ENCODE measurements at places on chromosomes 2 and 18.

- no peak for DNase-seq
Measured at GRCh38 chr18:77910347-77910746, 660.7 kb downstream of the GALR1 start.

DNA sequence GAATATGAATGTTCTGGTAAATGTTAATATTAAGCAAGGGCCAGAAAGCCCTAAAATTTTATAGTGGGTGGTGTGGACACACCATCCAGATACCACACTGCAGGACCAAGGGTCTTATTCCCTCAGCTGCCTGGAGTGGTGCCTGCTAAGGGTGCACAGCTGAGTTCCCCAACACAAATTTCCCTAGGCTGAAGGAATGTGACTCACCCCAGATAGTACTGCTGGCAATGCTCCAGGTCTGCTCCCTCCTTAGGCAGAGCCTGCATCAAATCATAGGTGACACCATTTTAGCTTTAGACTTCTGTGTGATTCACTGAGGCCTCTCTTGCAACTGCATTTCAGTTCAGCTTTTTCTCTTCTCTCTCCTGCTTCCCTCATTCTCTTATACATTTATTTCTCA is 321.1 kb downstream of the SATB2 start:
- DNase-seq, result no peak

DNA sequence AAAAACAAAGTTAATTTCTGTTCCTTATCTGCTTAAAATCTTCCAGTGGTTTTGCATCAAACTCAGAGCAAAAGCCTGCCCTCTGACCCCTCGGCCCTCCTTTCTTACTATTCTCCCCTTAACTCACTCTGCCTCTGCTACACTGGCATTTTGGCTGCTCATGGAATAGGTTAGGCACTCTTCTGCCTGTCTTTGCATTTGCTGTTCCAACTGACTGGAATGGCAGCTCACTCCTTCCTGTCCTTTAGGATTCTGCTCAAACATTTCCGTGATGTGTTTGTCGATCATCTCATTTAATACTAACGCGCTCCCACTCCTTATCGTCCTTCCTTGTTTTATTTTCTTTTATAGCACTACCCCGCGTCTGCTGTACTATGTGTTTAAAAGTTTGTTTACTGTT is 815 bp downstream of the CEBPZ start:
- no peak for DNase-seq

DNA sequence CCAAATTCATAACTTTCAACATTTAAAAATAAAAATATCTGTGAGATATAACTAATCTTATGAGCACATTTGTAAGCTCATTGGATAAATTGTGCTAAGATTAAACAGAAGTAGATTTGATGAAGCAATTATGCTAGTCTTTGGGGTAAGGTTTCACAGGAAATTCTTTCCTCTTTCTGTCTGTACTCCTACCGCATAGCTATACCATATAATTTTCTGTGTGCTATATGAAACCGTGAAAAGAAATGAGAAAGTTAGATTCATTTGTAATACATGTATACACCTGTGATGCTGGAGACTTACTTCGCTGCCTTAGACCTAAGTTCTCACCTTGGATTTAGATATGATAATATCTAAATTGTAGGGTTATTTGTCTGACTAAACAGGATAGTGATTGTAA is 184.7 kb downstream of the PPP1R1C start:
- DNase-seq, result no peak

- no peak for DNase-seq
Measured at GRCh38 chr2:167386694-167387093, 498.4 kb downstream of the XIRP2 start.

DNA sequence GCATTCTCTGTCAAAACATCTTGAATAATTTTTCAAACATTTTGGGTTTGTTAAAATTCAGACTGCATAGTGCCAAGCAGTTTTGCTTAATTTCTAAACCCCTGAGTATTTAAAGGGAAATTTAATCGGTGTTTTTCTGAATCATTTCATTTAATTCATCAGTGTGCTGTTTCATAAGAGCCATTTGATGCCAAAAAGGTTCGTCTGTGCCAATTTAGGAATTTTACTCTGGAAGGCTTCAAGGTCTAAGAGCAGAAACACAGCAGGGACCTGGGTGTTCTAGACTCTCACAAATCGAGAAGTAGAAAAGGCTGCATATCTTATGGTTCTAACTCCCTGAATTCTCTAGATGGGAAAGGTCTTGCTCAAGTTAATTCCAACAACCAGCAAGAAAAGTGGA is 311.9 kb upstream of the NT5C1B start:
- no peak for DNase-seq
